Psoas muscle (tissue), 8 donors: ENCODE measurements at places on chromosomes 16 and 17. TPM values are rescaled to one million over a fixed set of nuclear protein-coding genes. Genes with fewer than 3 reads are reported as not detected.

The TBC1D3I gene
- not detected for polyA plus RNA-seq

The IQCK gene
- polyA plus RNA-seq = 8.8 TPM

The METTL9 gene
- 134 TPM for polyA plus RNA-seq

The CARD14 gene
- polyA plus RNA-seq = 0.06 TPM

The MAP2K3 gene
- 146 TPM for polyA plus RNA-seq

The PRR15L gene
- 0.17 TPM for polyA plus RNA-seq

The HBA1 gene
- 6.1 TPM for polyA plus RNA-seq

The C1QTNF8 gene
- not detected for polyA plus RNA-seq

The WIPI1 gene
- polyA plus RNA-seq = 128 TPM

The SIRT7 gene
- 5.7 TPM for polyA plus RNA-seq

The KRT28 gene
- polyA plus RNA-seq = not detected

The MYCBPAP gene
- 0.05 TPM for polyA plus RNA-seq

The ASGR1 gene
- 0.08 TPM for polyA plus RNA-seq

The TMEM220 gene
- polyA plus RNA-seq = 3.6 TPM

The FMNL1 gene
- polyA plus RNA-seq = 1.8 TPM

The SLC16A11 gene
- 0.34 TPM for polyA plus RNA-seq

The NOD2 gene
- 0.07 TPM for polyA plus RNA-seq

The KRTAP4-1 gene
- not detected for polyA plus RNA-seq

The PIMREG gene
- polyA plus RNA-seq = not detected

The SERPINF2 gene
- 3.7 TPM for polyA plus RNA-seq
